ENCODE measurements at places on chromosomes 1 and 21.
A peak's percentile ranks its signal among the peaks of the same experiment; 100 is the strongest.

GRCh38 chr1:246595146-246595545 lies 28.9 kb downstream of the CNST start:
- no peak for DNase-seq

DNA sequence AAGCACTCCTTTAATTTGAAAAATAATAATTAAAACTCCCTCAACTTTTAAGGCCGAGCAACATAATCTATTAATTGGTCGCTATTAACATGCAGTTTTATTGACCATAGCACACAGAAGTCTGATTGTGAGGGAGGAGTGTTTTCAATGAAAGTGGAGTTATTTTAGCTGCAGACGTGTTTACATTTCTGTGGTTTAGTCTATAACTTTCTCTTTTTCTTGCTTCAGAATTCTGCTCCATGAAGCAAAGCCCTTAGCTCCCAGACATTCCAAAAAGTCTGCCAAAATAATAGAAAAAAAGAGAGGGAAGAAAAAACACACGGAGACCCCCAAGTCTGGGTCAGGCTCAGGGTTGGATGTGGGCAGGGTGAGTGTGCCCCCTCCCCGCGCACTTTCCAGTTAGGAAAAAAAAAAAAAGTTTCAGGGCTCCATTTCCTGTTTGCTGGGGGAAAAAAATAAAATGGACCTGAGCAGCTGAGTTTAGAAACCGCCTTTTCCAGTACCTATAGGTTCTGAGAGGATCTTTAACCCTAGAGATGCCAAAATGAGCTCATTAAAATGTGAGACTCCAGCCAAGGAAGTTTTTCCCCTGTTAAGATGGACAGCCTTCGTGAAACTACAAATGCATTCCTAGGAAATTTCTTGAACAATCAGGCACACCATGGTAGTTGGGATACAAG lies 143.7 kb upstream of the ETS2 start:
- DNase-seq, result no peak

DNA sequence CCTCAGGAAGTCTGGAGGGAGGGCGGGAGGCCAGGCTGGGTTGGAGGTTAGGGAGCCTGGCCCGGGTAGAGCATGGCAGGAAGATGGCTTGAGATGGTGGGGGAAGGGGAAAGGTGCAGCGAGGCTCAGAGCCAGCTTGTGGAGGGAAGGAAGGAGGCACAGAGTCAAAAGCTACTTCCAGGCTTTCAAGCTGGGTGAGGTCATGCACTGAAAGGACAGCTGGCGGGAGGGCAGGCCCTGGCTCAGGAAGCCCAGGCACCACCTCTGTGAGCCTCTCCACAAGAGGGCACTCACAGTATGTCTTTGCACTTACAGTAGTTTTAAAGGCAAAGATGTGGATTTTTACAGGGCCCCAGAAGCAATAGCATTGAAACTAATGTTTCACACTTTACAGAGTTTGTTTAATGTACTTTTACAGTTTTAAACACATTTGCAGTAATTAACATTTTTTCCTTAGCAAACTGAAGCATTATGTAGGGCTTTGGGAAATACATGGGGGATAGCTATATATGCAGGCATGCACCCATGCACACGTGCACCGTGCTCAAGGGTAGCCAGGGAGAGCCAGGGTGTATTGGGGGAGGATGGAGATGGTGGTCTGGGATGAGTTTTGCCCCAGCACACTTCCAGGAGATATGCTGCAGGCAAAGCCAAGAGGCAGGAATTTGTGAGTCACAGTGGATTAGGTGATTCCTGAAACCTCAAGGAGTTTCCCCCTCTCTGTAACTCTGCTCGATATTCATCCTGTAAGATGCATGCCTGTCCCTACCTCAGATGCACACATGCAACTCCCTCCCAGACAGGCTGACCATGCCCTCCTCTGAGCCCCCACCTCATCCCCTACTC lies 6.1 kb upstream of the ADAM15 start:
- DNase-seq, result peak; percentile 56

DNA sequence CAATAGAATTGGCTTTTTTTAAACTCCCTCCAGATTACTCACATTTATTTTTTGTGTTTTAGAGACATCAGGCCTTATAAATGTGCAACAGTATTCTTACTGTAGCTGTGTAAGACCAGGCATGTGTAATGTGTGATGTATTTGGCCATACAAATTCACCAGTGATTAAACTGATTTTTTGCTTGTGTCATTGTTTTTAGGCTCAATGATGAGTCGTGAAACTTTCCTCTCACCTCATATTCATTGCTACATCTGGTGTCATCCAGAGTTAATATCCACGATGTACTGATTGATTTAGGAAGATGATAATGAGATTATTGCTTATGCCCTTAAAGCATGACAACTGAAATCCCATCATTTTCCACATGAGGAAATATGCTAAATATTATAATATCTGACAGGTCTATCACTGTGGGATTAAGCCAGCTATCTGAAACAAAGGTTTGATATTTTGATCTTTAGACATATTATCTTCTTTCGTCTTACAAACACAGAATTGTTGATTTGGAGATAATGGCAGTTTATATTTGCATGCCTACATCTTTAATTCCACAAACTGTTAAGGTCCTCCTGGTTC lies 487.9 kb downstream of the PTBP2 start:
- DNase-seq, result no peak

- no peak for DNase-seq
These were observed 25.7 kb downstream of the C21orf91 start for GRCh38 chr21:17793246-17794123.

- DNase-seq, result no peak
These were observed 2.1 kb downstream of the TTC22 start for GRCh38 chr1:54798769-54799641.

- DNase-seq, result peak; percentile 21
These were observed 24.1 kb downstream of the SUSD4 start for GRCh38 chr1:223339861-223340260.

GRCh38 chr1:178275553-178275952 lies 181.6 kb downstream of the RASAL2 start:
- no peak for DNase-seq

All from NCI-H2171 treated with DMSO at 0.1 percent for 48 hours (cell line).